Psoas muscle (tissue), 8 donors: ENCODE measurements at places on chromosomes 5 and 9. TPM values are rescaled to one million over a fixed set of nuclear protein-coding genes. Genes with fewer than 3 reads are reported as not detected.

- no peaks in the 10 kb centered on the region for H3K36me3 ChIP-seq
- no peak overlapping the region for H3K4me3 ChIP-seq
- H3K27me3 ChIP-seq, result no peaks in the 10 kb centered on the region
- DNase-seq, result no peak
Measured at GRCh38 chr5:16963821-16964220, 27.7 kb upstream of the MYO10 start.

DNA sequence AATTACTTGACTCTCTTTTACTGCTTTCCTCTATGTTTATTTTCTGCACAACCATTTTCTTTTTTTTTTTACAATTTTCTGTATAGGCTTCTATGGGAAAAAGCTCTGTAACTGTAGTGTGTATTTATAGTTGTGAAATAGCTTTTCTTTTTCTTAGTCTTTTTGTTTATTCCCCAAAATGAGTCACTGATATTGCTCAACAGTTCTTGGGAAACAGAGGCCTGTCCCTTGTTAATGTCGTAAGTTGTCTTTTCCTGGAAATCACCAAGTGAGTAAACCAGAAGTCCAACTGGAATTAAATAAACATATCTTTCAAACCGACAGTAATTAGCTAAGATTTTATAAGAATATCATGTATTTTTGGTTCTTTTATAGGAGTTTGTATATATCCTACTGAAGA, 325.1 kb upstream of the PRR16 start:
- no peak overlapping the region for H3K27ac ChIP-seq
- no peaks in the 10 kb centered on the region for H3K4me1 ChIP-seq
- no peak overlapping the region for H3K4me3 ChIP-seq
- no peak for DNase-seq

DNA sequence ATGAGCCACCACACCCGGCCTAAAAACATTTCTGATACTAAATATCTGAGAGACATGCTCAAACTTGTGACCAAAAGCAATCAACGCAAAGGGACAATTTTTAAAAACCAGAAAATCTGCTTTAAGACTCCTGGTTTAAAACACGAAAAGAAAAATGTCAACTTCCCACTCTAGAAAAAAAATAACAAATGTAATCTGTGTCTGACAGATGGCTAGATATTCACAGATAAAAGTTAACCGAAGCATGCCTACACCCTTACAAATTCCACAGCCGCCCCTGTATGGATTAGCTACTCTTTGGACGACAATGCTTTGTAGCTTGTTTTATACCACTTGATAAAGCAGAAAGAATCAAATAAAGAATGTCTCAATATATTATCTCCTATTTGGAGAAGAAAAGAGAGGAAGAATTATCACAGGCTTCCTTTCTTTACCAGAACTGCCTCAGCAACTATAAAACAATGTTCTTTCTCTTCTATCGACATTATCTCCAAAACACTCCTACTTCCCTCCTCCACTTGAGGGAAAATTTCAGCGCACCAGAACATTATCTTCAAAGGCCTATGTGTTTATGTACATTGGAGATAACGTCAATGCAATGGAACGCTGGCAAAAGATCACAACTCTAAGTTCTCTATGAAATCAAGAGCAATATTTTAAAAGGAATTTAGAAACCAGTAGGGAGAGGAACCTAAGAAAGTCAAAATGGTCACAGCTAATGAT, 26.2 kb downstream of the CEMIP2 start:
- H3K4me1 ChIP-seq, result peaks cover 17% of the 10 kb centered on the region
- DNase-seq, result no peak
- peaks cover 4% of the 10 kb centered on the region for H3K36me3 ChIP-seq
- H3K4me3 ChIP-seq, result no peak overlapping the region
- H3K27ac ChIP-seq, result no peak overlapping the region
- no peaks in the 10 kb centered on the region for H3K27me3 ChIP-seq

Gene ABO
- 0.37 TPM for total RNA-seq

Gene RAD23B
- 258 TPM for total RNA-seq
